ENCODE measurements at places on chromosomes 16 and 17. TPM values are rescaled to one million over a fixed set of nuclear protein-coding genes. Genes with fewer than 3 reads are reported as not detected.

DNA sequence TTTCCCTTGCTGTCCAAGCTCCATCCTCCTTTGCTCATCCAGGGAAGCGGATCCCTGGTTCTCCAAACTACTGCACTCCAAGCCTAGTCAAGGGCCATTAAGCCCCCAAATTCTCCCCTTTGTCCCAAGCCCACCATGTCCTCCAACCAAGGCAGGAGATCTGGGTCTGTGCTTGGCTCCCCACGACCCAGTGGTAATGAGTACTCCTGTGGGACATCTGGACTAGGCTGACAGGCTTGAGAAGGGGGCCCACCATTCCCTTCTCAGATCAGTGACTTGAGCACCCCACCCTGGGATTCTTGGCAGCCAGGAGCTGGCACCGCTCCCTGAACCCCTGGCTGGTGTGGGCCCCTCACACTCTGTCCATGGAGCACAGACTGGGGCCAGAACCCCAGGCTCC is 17.1 kb downstream of the OSBPL7 start:
- no peak for DNase-seq

DNA sequence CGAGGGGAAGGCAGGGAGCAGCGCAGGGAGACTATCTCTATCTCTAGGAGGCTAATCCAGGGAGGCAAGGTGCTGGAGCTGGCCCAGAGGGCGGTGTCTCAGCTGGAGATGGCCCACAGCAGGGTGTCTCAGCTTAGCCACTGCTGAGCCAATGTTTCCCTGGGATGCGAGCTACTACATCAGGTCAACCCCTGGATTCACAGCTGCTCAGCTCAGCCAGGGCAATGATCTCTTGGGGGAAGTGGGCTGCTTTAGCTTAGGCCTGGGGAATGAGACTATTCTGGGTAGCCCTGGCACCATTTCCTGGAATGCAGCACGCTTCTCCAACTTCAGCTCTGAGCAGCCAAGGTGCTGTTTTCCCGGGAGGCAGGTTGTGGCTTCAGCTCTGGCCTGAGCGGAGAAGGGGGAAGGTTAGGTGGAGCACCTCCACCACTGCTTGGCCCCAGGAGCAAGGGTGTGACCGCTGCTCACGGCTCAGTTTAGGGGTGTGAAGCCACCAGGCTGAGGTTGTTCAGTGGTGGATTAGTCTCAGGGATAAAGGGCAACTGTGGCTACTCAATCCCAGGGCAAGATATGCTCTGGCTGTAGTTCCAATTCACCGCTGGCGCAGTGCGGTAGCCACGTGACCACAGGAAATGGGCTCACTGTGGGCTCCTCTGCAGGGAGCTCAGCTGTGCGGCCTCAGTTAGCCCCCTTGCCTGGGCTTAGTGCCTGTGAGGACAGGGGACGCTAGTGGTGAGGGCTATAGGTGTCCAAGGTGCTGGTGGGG is 5.2 kb upstream of the PRSS21 start:
- DNase-seq = no peak

GRCh38 chr16:11348737-11349598 is 3.7 kb downstream of the RMI2 start:
- peak; percentile 86 for DNase-seq

DNA sequence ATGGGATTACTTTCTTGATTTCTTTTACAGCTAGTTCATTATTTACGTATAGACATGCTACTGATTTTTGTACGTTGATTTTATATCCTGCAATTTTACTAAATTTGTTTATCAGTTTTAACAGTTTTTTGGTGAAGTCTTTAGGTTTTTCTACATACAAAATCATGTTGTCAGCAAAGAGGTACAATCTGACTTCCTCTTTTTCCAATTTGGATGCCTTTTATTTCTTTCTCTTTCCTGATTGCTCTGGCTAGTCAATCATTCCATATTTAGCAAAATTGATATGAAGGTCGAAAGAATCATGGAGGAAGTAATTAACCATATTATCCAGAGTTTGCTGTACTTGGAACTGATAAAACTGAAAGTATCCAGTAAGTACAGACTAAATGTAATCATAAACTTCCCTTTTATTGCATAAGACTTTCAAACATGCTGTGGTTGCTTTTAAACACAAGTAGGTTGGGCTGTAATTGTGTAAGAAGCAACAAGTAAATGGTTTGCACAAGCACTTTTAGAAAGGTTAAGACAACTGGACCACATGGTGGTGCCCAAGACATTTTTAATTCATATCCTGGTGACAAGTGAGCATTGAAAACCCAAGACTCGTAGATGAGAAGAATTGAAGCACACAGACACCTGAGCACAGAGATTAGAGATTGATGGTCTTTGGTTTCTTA is 8.4 kb downstream of the GDE1 start:
- no peak for DNase-seq

GRCh38 chr17:58331815-58332777 is 3.5 kb upstream of the TSPOAP1 start:
- DNase-seq = no peak

Gene TEDC2
- total RNA-seq = 10.2 TPM

GRCh38 chr17:32222621-32223020 is 43.0 kb upstream of the RHBDL3 start:
- no peak for DNase-seq

GRCh38 chr16:392450-393030 is 4.5 kb upstream of the NME4 start:
- no peak for DNase-seq

DNA sequence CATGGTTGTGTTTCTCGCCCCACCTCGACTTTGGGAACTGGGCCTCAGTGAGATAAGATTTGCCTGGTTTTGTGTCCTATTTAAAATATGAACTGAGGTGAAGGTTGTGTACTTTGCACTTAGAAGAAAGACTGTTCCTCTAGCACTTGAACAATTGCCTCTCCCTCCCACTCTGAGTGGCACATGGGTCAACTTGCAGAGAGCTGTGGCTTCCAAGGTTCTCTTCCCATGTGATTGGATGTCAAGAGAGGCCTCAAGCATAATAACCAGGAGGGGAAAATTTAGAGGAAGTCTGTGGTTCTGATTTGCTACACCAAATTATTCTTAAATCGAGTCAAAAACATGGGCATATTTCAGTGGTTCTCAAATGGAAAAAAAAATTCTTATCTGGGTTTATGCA is 329.2 kb downstream of the HS3ST3B1 start:
- no peak for DNase-seq

Gene GSDMA
- total RNA-seq = not detected

DNA sequence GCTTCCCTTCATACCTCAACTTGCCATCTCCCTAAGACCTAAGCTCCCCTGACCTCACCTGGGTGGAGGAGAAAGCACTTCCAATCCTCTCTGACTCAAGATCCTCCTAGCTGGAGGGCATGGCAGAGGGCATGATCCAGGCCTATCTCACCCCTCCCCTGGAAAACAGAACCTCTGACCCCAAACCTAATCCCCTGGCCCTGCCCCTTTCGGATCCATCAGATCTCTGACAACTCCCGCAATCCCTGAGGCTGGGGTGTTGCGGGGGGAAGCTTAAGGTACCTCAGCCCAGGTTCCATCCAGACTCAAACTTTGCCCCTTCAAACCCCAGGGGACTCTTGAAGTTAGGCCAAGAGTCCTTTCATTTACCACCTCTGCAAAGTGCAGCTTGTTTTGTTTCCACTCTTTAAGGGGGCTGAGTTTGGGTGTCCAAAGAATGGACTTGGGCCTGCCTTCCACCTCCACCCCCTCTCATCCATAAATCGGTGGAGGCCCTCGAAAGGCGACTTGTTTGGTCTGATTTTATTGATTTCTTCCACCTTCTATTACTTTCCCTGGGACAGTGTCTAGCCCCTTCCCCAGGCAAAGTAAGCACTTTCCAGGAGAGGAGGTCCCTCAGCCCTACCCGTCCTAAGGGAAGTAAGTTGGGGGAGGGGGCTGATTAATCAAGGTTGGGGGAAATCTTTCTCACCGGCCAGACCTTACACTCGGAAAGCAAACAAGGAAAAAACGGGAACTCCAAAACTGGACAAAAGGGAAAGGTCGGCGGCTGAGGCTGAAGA is 2.6 kb downstream of the EPOP start:
- DNase-seq = no peak

Gene HOXB2
- total RNA-seq = 11.9 TPM

Gene TVP23A
- not detected for total RNA-seq

GRCh38 chr16:85225257-85225656 is 113.0 kb upstream of the CIBAR2 start:
- DNase-seq = no peak

Gene KRT14
- total RNA-seq = not detected

- DNase-seq = no peak
Observed at GRCh38 chr17:68325961-68326360, 34.7 kb downstream of the ARSG start.

GRCh38 chr17:64399071-64399766 is 8.6 kb upstream of the PECAM1 start:
- peak; percentile 69 for DNase-seq

GRCh38 chr16:11033629-11034420 is 89.5 kb downstream of the CLEC16A start:
- DNase-seq = peak; percentile 82

DNA sequence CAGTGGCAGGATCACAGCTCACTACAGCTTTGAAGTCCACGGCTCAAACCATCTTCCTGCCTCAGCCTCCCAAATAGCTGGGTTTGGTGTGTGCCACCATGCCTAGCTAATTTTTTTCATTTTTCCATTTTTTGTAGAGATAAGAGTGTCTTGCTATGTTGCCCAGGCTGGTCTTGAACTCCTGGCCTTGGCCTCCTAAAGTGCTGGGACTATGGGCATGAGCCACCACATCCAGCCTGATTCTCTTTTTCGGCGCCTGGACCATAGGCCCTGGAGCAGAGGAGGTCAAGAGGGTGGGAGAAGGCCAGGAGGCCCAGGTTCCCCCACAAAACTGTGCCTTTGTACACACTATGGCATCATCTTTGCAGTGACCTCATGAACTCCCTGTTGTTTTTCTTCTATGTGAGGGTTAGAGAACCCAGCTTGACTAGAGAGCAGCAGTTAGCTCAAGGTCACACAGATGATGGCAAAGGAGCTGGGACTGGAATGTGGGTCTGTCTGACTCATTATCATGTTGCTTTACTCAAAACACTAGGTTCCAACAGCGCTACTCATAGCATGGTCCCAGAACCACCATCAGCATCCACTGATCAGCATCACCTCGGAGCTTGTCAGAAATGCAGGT is 16.3 kb downstream of the SCN4A start:
- peak; percentile 7 for DNase-seq

DNA sequence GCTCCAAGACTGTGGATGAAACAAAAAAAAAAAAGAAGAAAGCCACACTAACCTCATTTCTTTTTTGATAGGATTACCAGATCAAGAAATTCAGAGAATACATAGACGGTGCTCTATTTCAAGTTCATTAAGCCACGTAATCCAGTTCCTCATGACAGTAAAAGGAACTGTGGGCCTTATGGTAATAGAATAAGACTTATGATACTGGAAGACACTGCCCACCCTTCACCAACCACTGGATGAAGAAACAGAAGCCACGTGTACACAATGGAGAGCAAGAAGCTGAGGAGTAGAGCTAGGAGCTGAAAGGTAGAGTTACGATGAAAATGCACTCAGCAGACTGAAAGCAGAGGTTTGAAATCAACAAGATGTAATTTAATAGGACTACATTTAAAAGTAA is 11.2 kb downstream of the NCBP3 start:
- DNase-seq = no peak

GRCh38 chr17:58344791-58345157 is 7.2 kb downstream of the SUPT4H1 start:
- no peak for DNase-seq

DNA sequence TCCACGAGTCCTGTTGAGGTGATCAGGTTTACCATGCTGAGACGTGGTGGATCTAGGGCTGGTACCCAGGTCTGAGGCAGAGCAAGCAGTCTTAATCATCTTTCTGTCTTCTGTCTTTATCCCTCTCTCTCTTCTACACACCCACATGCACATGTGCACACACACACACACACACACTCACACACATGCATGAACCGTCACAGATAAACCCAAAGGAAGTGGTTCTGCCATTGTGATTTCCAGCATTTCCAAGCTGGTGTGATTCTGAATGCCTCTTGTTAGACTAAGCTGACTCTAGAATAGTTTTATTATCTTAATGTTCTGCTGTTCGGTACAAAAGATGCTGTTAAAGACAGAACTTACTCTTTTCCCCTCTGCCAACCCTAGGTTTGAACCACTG is 411.8 kb upstream of the SALL1 start:
- DNase-seq = peak; percentile 84

- no peak for DNase-seq
Observed at GRCh38 chr17:43553573-43553972, 7.4 kb upstream of the ETV4 start.

- DNase-seq = no peak
Observed at GRCh38 chr16:46986896-46987295, 13.4 kb upstream of the DNAJA2 start.

- DNase-seq = no peak
Observed at GRCh38 chr16:49964973-49965372, 60.1 kb upstream of the CNEP1R1 start.

- DNase-seq = no peak
Observed at GRCh38 chr16:87012954-87013938, 303.9 kb downstream of the C16orf95 start.

DNA sequence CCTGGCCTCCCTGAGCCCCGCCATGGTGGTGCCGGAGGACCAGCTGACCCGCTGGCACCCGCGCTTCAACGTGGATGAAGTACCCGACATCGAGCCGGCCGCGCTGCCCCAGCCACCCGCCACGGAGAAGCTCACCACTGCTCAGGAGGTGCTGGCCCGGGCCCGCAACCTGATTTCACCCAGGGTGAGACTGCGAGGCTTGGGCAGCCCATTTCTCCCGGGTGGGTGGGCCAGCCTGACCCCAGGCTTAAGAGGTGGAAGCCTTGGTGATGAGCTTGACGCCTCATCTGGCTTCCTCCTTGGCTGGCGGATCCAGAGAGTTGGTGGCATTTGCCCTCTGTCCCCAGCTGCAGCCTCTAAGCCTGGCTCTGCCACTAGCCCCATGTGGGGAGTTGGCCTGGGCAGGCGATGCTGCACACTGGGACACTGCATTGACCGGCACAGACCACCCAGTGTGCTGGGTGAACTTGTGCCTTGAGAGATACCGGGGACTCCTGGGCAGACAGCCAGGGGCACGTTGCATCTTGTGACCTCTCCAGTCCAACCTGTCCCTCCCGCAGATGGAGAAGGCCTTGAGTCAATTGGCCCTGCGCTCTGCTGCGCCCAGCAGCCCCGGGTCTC is 3.0 kb downstream of the CDT1 start:
- DNase-seq = no peak

- peak; percentile 48 for DNase-seq
Observed at GRCh38 chr17:46013502-46014165, 14.6 kb downstream of the STH start.

DNA sequence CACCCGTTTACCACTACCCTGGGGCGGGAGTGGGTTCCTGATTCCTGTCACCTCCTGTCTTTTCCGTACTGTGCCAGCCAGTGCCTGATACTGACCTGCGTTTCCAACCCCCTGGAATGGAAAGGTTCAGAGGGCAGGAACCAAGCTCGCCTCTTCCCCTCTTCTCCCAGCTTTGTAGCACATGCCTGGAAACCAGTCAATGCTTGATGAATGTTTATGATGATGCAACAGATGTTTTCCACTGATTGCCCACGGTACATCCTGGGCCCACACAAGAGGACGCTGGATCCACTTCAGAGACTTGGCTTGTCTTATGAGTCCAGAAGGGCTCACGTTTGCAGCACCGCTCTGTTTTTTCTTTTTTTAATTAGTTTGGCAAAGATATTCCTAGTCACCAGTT is 262.0 kb downstream of the CPPED1 start:
- DNase-seq = no peak

Measured in RPMI7951 (cell line).